ENCODE measurements at places on chromosomes 2 and 18.

- DNase-seq = no peak
These were observed 40.2 kb downstream of the MCFD2 start for GRCh38 chr2:46875226-46875899.

GRCh38 chr2:17912266-17912691 lies 33.8 kb downstream of the KCNS3 start:
- DNase-seq = no peak

DNA sequence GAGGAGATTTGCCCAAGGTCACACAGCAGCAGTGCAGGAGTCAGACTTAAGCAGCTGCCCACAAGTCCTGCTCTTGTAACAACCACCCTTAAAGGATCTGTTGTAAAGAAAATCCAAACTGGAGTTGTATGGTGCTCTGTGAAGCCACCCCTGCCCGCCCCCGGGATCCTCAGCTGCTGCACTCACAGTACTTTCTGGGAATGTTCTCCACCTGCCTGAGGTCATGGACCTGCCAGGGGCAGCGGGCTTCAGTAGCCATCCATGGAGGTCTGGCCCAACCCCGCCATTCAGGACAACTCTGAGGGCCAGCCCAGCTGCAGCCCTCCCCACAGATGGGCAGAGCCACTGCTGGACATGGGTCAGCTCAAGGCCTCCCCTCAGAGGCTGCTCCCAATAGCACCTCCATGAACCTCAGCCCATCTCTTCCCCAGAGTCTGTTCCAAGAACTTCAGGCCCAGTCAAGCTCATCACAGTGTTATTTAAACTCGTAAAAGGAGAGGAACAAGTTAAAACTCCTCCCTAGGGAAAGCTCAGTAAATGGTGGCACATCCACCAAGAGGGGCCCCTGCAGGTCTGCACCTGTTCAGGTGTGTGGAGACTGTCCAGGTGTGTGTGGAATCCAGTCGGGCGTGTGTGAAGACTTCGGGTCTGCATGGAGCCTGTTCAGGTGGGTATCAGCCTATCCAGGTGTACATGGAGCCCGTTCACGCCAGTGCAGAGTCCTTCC lies 39.4 kb upstream of the GPC1 start:
- no peak for DNase-seq

- no peak for DNase-seq
These were observed 388.9 kb upstream of the RGPD4 start for GRCh38 chr2:107437807-107438206.

DNA sequence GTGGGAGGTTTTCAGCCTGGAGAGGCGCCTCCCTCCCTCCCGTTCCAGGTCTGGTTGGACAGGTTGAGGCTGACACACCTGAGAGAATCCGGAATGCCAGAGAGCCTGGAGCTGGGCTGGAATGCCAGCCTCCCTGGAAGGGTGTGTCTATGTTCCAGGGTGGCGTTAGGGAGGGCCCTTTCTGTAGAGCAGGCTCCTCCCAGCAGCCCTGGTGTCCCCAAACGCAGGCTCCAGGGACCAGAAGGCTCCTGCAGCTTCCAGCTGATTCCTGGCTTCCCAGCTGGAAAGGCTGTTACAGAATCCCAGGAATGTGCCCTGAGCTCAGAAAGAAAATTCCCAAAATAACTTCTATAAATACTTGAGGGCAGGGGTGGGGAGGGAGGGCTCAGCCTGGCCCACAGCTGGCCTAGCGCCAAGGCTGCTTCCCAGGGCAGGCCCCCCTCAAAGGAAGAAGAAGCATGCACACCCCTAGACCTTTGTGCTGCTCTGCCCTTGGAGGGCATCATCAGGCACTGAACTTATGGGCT lies 85.4 kb downstream of the STPG4 start:
- no peak for DNase-seq

Measured in T-helper 1 cell (primary cell).